HS-27A (cell line): ENCODE measurements at places on chromosomes 16 and 17.

DNA sequence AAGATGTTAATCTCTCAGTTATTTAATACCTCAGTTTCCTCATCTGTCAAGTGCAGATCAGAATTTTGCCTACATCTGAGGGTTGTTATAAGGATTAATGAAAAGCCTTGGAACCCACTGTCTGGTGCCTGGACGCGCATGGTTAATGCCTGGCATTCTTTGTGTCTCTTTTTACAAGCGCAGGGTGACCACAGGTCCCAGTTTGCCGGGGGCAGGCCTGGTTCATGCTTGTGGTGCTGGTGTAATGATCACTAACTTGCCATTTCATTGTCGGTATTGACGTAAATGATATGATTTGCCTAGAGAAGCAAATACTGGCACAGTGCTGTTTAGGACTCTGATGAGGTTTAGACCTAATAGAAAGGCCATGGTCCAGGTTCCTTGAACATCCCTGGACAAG lies 23.1 kb downstream of the MRC2 start:
- no peak for DNase-seq

DNA sequence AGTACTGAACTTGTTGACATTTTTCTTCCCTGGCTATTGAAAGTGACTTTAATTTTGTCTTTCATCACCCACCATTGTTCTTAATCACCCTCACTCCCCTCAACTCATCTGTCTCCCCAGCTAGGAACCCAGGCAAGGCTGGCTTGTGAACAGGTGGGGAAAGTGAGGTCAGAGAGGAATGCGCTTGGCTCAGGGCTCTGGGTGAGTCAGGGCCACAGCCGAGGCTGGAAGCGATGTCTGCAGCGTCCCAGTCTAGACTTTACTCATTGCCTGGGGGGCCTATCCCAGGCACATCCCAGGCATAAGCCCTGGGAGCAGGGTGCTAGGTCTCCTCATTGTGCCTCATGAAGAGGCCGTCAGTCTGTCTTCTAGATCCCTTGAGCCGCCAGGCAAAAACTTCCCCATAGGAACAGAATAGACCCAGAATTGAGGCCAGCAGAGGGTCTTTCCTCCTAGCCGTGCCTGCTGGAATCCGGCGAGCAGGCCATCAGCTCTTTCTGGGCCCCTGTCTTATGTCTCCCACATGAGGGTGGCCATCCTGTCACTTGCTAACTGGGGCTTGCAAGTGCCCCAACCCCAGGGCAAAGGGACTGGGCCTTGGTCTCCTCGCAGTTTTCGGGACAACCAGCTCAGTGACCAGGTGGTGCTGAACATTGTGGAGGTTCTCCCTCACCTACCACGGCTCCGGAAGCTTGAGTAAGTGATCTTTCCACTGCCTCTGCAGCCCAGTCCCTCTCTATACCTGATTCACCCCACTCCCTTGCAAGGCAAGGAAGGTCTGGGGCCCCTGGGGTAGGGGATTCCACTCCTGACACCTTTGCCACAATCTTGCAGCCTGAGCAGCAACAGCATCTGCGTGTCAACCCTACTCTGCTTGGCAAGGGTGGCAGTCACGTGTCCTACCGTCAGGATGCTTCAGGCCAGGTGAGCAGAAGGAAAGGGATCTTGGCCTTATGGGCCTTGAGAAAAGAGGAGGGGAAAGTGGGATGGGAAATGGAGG lies 40.1 kb downstream of the NLRC5 start:
- DNase-seq: no peak

- no peak for DNase-seq
Observed at GRCh38 chr16:48133455-48134211, 22.2 kb downstream of the ABCC12 start.

- no peak for DNase-seq
Observed at GRCh38 chr16:68893710-68894705, 50.7 kb downstream of the TANGO6 start.

DNA sequence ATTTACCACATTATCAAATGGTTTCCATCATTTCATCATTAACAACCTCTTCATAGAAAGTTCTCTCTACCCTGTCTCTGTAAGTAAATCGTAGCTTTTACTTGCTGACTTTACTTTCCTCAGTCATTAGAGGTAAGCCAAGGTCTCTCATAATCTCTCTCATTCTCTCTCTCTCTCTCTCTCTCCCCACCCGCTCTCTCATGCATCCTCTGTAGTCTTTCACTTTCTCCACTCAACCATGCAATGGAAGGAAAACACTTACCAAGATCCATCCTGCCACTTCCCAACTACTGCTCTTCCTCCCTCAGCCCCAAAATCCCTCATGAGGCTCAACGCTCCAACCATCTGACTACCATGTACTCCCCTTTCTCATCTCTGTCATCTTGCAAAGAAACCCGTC lies 6.1 kb downstream of the CEP112 start:
- DNase-seq: no peak

DNA sequence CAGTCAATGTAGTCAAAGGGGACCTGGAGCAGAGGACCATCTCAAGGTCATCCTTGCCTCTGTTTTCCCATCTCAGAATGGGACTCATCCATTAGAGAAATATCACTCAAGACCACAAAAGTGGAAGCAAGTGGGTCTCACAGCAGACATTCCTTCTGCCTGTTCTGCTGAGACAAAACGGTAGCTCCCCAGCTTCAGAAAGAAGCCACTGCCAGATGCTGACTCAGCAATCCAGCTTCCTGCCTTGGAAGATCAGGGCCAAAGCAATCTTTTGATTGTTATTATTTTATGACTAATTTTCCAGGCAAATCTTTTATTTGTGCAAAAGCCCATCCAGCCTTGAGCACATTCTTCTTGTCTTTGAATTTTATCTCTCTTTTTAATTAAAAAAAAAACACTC lies 86.8 kb downstream of the CCT6B start:
- DNase-seq: no peak

- no peak for DNase-seq
Observed at GRCh38 chr17:50818261-50818660, 17.1 kb upstream of the WFIKKN2 start.

DNA sequence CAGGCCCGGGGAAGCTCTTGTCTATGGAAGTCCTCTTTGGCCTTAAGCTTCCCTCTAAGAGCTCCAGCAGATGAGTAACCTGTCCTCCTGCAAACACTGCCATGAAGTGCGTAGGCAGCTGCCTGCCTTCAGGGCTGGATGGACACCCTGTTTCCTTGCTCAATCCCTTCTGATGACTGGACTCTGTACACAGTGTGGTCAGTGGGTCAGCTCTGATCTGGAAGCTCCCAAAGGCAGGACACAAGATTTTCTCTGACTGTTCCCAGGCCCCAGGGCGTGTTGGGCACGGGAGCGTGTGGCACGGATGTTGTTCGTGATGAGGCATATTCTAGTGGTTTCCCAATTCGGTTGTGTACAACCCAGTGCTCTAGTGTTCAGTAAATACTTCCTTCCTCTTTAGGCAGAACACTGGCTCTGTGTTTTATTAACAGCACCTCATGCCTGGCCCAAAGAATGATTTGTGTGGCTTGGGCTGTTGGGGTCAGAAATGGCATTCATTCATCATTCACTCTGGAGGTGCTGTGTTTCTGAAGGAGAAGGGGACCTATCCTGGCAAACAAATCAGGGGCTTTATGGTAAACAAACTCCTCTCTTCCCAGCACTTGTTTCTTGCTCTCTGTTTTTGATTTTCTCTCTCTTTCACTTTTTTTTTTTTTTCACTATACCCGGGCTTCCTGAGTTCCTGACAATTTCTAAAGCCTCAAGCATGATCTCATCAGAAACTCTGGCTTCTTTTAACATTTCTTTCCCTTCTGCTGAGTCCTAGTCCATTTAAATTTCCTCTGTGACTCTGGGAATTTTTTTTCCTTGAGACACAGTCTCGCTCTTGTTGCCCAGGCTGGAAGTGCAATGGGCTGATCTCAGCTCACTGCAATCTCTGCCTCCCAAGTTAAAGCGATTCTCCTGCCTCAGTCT lies 12.0 kb upstream of the RNF157 start:
- DNase-seq: no peak

- no peak for DNase-seq
Observed at GRCh38 chr17:4913994-4914393, 11.1 kb upstream of the CHRNE start.

DNA sequence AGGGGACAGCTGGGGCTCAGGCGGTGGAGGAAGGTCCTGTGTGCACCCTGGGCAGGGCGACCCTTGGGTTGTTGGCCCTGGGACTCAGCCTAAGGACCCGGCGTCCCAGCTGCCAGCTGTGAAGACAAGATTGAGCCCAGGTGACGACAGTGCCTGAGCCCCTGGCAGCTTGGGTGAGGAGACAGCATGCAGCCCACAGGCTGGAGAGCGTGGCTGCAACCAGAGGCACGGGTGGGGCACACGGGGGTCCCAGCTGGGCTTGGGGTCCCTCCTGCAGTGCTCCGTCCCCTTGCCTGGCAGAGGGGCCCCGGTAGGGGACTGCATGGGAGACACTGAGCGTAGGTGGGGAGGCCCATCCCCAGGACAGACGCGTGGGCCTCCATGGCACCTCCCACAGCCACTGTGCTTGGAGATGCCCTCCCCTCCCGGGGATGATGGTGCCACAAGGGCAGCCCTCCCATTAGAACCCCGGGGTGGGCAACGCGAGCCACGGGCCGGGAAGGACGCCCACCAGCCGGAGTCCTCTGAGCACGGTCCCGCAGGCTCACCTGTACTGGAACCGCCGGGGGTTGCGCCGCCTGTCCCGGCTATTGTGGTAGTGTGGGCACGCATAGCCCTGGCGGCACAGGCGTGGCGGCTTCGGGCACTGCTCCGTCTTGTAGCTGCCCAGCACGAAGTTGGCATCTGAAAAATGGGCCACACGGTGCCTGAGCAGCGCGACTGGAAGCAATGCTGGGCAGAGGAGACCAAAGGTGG lies 15.5 kb downstream of the UNKL start:
- no peak for DNase-seq

DNA sequence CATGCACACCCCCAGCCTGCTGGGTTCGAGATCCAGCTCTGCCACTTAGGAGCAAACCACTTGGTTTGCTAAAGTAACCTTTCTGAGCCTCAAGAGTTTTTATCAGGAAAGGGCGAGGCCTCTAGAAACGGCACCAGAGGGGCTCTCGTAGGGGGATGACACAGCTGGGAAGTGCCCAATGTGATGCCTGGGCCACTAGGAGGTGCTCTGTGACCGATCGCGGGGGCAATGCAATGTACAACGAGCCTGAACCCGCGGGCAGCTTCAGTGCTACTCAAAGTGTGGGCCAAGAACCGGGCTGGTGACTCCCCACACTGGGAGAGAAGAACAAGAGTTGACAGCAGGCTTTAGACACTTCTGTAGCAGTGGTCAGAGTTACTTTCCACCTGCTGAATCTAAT lies 9.4 kb downstream of the C16orf89 start:
- no peak for DNase-seq

GRCh38 chr17:20235747-20236146 lies 226.6 kb downstream of the SPECC1 start:
- no peak for DNase-seq

- DNase-seq: no peak
Observed at GRCh38 chr16:35184356-35184870, 1725.0 kb downstream of the TP53TG3F start.

GRCh38 chr16:54152362-54153239 lies 134.0 kb downstream of the IRX3 start:
- DNase-seq: no peak

DNA sequence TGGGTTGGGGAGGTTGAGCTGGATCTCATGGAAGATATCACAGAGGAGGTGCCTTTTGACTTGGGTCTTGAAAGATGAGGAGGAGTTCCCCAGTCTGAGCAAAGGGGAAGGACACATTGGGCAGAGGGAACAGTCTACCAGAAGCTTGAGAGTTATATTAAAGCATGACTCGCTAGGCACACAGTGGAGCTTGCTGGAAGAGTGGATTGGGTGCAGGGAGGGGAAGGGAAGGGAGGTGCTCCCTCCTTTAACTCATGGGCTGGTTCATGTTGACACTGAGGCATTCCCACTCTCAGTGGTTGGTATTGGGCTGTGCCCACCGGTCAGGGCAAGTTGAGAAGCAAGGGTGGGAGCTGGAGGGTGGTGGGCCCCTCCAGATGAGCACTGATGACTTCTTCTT lies 5.9 kb downstream of the TMEM98 start:
- no peak for DNase-seq

DNA sequence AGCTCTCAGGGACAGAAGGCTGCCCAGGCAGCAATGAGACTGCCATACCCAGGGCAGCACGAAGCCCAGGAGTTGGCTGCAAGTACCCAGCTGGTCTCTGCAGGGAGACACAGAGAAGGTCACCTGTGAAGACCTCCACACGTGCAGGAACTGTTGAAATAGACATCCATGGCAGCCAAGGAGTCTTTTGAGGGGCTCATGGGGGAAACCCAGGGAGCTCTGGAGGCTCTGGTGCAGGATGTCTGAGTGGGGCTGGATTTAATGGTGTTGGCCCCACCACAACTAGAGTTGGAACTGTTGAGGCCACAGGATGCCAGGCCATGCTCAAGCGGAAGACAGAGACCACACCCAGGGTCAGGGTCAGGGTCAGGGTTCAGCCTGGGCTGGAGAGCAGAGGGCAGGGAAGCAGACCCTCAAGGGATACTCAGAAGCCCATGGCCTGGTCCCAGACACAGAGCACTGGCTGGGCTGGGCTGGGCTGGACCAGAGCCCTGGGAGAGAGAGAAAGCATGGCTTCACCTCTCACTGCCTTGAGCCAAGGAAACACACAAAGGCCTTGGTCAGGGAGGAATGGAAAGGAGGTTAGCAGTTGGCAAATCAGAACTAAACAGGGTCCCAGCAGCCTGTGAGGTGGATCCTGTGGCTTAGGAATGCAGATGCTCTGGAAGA lies 21.4 kb downstream of the PITPNM3 start:
- DNase-seq: no peak

- DNase-seq: no peak
Observed at GRCh38 chr17:7404737-7405349, 946 bp upstream of the TMEM256 start.

GRCh38 chr16:47644661-47645060 lies 183.5 kb downstream of the PHKB start:
- no peak for DNase-seq

- no peak for DNase-seq
Observed at GRCh38 chr16:10098991-10099390, 83.2 kb downstream of the GRIN2A start.

DNA sequence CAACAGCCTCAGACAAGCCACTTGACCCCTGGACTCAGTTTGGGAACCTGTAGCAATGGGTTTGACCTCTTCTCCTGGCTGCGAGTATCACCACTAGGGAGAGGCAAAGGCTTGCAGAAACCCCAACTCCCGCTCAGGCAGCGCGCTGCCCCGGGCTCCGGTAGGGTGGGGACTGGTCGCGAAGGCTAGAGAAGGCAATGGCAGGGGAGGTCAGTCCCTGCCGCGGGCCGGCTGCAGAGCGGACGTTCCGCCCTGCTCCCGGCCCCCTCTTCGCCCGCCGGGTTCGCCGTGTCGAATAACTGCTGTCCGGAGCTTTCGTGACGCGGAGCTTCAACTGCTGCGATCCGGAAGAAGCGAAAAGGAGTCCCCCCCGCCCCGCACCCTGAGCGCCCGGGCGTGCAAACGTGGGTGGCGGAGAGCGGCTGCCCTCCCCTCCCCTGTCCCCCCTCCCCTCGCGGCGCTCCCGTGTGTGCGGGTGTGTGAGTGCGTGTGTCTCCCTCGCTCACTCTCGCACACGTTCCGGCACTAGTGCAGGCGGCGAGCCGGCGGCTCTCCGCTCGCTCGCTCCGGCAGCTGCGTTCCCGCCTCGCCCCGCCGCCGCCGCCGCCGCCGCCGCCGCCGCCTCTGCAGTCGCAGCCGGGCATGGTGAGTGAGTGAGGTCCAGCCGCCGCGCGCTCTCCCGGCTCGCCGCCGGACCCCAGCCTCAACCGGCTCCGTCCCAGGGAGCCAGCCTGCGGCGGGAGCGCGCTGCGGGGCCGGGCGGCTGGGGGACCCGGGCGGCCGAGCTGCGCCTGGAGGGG lies 772 bp upstream of the SHISA6 start:
- DNase-seq: no peak
